LNCaP clone FGC (cell line): ENCODE measurements at places on chromosomes 13 and 19.

DNA sequence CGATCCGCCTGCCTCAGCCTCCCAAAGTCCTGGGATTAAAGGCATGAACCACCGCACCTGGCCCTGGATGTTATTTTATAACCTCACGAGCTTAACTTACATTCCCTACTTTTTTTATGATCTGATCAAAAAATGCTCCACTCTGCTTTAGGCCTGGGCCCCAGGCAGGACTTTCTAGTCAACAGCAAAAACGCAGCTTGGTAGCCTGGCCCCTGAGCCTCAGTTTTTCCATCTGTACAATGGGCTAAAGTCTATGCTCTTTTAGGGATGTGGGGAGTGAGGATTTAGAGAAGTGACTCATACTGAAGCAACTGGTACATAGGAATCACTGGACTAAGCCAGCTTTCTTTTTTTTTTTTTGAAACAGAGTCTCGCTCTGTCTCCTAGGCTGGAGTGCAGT lies 11.9 kb upstream of the PIK3R2 start:
- no peak for DNase-seq

GRCh38 chr13:40402931-40403431 lies 263.5 kb downstream of the FOXO1 start:
- DNase-seq: no peak

- DNase-seq: no peak
These were observed 232.2 kb downstream of the DLEU7 start for GRCh38 chr13:50611117-50611781.

- no peak for DNase-seq
These were observed 4.9 kb upstream of the LYPD3 start for GRCh38 chr19:43470288-43470687.

- DNase-seq: no peak
These were observed 108.9 kb upstream of the STARD13 start for GRCh38 chr13:33394294-33394932.

- no peak for DNase-seq
These were observed 17.2 kb downstream of the LDLR start for GRCh38 chr19:11106477-11106876.

- DNase-seq: peak; percentile 19
These were observed 365.1 kb downstream of the DNAJC15 start for GRCh38 chr13:43388282-43389034.

- DNase-seq: no peak
These were observed 13.8 kb upstream of the NPAS1 start for GRCh38 chr19:47005873-47006272.

DNA sequence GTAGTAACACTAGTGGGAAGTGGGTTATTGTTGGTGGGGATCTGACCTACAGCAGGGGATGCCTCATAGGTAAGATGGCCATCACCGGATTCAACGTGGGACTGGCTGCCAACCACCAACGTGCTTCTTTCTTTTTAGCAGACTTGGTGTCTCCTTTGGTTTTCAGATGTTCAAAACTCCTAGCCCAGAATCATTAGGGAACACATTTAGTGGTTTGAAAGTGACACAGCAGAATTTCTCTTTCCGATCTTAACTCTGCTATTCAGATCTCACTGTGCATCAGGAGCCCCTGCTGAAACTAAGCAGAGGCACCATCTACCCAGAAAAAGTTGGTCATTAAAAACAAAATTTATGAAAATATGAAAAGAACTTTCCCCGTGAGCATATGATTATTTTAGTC lies 36.7 kb upstream of the PCDH8 start:
- no peak for DNase-seq

- DNase-seq: no peak
These were observed 50.3 kb upstream of the TEX29 start for GRCh38 chr13:111270126-111270525.

DNA sequence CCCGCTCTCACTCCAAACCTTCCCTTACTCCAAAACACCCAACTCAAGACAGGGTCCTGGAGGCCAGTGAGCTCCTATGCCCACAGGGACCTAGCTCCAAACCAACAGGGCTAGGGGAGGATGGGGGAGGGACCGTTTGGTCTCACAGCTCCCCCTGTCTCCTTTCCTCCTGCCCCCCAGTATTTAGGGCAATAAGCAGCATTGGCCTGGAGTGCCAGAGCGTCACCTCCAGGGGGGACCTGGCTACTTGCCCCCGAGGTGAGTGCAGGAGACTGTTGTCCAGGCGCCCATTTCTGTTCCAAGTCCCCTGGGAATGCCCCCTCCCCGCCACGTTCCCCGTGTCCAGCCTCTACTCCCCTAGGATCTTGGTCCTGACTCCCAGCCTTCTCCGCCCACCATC lies 792 bp downstream of the RETN start:
- DNase-seq: no peak

DNA sequence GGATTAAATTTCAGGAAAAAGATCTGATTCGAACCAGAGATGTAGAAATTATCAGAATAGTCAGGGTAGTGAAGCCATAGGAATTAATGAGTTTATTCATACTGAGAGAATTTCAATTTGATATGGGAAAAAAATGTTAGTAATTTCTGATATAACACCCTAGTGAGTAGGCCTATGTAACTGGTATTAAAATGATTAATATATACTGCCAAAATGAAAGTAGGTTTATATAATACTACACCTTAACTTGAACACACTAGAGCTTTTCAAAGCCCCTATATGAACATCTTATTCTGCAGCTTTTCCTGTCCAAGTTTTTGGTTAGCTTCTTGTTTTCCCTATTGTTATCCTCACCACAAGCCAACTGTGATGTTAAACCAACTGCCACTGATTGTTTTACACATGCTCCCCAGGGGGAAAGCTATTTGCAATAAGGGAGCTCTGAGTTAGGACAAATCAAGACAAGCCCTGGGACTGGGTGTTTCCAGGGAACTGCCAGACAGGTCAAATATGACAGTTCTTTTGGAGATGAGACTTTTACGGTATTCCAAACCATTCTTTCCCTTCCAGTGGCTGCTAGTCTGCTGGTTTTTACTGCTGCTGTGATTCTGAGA lies 45.3 kb downstream of the FNDC3A start:
- DNase-seq: no peak

GRCh38 chr19:42193706-42194105 lies 23.8 kb downstream of the DEDD2 start:
- no peak for DNase-seq

- DNase-seq: no peak
These were observed 241.3 kb downstream of the DACH1 start for GRCh38 chr13:71625694-71626093.

DNA sequence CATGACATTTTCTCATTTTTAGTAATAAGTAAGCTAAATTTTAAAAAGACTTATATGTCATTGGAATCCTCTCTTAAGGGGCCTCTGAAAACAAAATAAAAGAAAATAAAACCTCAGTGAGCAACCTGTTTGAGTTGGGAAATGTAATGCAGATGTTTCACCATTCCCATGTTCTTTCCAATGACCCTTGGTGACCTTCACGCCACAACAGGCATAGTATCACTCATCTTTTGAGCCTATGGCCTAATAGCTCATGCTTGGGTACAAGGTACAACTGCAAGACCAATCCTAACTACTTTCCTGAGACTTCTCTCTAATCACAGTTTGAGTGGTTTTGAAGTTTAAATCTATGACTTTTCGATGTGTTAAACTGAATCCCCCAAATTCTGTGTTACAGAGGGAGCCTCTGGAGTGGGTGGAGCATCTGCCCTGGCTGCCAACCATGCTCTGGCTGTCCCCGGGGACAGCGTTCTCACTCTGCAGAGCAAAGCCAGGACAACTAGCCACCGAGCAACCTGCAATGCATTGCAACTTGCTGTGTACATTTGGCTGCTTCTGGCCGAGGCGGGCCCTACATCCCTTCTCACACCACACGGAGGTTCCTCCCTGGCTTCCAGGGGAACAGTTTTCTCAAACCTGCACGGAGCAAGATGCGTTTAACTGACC lies 307.9 kb upstream of the MAB21L1 start:
- no peak for DNase-seq

DNA sequence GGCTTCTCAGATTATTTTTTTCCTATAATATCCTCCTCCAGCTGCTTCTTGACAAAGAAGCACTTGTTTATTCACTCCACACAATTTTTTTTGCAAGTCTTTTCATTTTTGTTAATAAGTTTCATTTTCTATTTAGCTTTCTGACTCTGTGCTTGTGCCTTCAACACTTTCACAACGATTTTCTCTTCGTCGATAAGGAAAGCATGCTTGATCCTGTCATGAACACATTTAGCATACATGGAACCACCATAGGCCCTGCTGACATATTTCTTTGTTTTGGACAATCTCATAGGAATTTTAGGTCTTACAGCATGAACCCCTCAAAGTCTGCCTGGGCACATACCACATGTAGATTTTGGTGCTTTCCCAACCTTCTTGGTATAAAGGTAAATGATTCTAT lies 346.0 kb downstream of the KCNRG start:
- no peak for DNase-seq

DNA sequence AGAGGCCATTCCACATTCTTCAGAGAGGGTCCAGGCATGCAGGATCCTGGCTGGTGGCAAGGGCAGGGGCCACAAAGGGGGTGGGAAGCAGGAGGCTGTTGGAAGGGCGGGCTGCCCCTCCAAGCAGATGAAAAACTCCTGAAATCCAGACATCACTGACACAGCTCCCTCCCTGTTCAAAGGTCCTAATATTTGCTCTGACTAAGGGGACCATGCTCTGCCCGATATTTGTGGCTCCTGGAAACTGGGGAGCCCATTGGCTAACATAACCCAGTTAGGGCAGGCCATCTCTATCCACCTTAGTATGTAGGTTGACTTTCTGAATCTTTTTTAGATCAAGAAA lies 3.3 kb upstream of the CDX2 start:
- no peak for DNase-seq

- no peak for DNase-seq
These were observed 18.5 kb upstream of the KCTD4 start for GRCh38 chr13:45219123-45219891.

- DNase-seq: no peak
These were observed 61.6 kb downstream of the CEBPG start for GRCh38 chr19:33434886-33435705.

GRCh38 chr13:27830010-27830409 lies 37.7 kb downstream of the GSX1 start:
- DNase-seq: no peak

DNA sequence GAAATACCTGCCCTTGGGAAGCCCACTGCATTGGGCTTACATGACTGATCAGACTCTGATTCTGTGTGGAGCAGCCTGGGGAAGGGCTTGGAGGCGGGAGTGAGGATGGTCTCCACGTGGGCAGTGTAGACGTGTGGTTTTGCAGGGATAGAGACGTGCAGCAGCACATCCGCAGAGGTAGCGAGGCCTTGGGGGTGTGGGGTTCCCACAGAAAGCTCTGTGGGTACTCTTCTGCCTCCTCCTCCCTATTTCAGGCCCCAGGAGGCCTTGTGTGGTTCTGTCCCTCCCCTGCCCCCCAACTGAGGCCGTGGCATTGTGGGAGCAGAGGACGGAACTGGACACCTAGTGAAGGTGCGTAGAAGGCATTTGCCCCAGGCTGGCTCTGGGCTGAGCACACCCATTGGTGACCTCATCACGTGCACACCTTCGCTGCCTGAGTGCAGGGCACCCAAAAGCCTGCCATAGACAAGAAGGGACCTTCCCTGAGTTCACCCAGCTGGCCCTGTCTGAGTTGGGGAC lies 28.9 kb downstream of the PPP1R37 start:
- DNase-seq: no peak

DNA sequence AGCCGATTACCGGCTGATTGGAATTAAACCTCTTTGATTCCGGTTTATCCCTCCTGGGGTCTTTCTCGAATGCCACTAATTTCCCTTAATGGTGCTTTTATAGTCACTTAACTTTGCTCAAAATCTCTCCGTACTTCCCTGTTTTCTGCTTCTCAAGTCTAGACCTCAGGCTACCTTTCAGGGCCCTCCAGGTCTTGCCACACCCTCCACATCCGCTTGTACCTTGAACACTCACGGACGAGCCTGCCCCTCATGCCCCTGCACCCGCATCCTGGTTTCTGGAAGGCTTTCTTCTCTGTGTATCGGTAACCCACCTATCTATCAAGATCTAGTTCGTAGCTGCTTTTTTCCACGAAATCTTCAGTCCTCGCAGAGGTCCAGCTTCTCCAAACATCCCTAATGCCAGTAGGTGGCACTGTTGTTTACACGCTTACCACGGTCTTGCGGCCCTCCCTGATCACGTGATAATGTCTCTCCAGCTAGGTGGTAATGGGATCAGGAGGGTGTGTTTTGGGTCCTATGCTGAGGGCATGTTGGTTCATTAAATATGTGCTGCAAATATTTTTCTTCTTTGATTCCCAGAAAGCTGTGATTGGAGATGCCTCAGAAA lies 13.8 kb downstream of the ATP12A start:
- DNase-seq: peak; percentile 34

DNA sequence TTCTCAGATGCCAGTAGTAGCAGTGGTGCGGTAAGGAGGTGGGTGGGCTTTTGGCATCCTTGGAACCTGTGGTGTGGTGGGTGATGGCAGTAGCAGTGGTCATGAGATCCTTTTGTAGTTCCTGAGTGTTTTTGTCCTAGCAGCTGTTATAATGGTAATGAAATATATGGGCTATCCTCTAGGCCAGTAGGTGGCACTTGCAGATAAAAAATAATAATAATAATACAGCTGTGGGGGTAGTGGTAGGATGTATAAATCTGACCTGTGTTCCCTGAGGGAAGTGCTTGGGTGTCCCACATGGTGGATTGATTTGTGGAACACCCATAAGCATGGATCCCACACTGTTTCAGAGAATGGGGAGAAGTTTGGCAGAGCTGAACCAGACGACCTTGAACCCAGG lies 334.0 kb downstream of the SLITRK5 start:
- DNase-seq: no peak

DNA sequence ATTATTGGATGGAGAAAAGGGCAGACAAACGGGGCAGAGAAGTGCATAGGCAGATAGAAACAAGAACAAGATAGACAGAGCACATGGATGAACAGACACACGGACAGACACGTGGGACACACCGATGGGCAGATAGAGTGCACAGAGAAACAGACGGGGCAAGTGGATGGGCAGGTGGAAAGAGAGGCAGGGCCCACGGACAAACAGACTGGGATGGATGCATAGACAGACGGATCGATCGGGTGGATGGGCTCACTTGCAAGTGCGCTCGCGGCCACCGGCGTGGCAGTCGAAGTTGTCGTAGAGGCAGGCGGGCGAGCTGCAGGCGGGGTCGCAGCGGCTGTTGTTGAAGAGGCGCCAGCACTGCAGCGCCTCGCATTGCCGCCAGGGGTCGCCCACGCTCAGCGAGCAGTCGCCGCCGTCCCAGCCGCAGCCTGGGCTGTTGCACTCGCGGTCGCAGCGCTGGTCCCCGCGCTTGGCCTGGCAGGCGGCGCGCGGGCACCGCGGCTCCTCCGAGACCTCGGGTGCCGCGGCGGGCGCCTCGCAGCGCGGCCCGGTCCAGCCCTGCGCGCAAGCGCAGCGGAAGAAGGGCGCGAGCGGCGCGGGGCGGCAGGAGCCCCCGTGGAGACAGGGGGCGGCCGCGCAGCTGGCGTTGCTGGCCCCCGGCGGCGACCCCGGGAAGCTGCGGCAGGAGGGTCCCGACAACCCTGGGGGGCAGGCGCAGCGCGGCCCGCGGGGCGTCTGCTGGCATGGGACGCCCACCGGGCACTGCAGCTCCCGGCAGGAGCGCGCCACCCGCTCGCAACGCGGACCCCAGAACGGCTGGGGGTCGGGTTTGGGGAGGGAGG lies 23.3 kb downstream of the NOTCH3 start:
- DNase-seq: no peak
